ENCODE measurements at places on chromosomes 6 and 20. TPM values are rescaled to one million over a fixed set of nuclear protein-coding genes. Genes with fewer than 3 reads are reported as not detected.

The ASIP gene
- not detected for total RNA-seq

The F13A1 gene
- total RNA-seq = not detected

The JAG1 gene
- total RNA-seq = 52.7 TPM

The TBXT gene
- total RNA-seq = not detected

The NINL gene
- total RNA-seq = 14.6 TPM

The PPP1R14C gene
- 1.4 TPM for total RNA-seq

The SCAF8 gene
- 18.6 TPM for total RNA-seq

The HLA-DOA gene
- not detected for total RNA-seq

The SLC9A8 gene
- total RNA-seq = 8.9 TPM

The BHLHE23 gene
- not detected for total RNA-seq

The PRICKLE4 gene
- 0.85 TPM for total RNA-seq

The NOTCH4 gene
- total RNA-seq = 0.49 TPM

The ZSCAN23 gene
- total RNA-seq = not detected

The ADGRF5 gene
- total RNA-seq = not detected

The GATA5 gene
- 1.1 TPM for total RNA-seq

The TRAPPC3L gene
- total RNA-seq = not detected

The MYCT1 gene
- not detected for total RNA-seq

The WFDC5 gene
- total RNA-seq = not detected

The LY6G5C gene
- total RNA-seq = 1.9 TPM
